ENCODE measurements at places on chromosomes 3 and 15. TPM values are rescaled to one million over a fixed set of nuclear protein-coding genes. Genes with fewer than 3 reads are reported as not detected.

DNA sequence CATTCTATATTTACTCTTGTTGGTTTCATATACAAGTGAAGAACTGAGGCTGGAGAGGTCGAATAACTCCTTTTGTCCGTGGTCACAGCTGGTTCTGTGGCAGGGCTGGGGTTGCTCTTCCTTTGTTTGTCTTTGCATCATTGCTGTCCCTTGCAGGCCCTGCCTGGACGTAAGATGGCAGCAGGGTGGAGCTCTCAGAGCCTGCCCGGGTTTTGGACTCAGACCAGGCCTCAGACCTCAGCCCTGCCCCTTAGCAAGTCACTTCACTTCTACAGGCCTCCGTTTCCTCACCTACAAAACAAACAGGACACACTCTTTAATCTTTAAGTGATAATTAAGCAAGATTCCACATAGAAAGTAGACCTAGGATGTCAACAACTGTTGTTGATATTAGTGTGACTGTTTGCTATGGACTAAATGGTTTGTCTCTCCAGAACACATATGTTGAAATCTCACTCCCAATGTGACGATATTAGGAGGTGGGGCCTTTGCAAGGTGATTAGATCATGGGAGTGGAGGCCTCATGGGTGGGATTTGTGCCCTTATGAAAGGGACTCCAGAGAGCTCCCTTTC, 65.6 kb upstream of the PLXNA1 start:
- DNase-seq, result no peak

GRCh38 chr3:122268257-122269024, 56.6 kb upstream of the CSTA start:
- DNase-seq, result no peak

The RFX7 gene
- total RNA-seq, result 11.9 TPM

The ZMAT3 gene
- total RNA-seq, result 2.9 TPM

DNA sequence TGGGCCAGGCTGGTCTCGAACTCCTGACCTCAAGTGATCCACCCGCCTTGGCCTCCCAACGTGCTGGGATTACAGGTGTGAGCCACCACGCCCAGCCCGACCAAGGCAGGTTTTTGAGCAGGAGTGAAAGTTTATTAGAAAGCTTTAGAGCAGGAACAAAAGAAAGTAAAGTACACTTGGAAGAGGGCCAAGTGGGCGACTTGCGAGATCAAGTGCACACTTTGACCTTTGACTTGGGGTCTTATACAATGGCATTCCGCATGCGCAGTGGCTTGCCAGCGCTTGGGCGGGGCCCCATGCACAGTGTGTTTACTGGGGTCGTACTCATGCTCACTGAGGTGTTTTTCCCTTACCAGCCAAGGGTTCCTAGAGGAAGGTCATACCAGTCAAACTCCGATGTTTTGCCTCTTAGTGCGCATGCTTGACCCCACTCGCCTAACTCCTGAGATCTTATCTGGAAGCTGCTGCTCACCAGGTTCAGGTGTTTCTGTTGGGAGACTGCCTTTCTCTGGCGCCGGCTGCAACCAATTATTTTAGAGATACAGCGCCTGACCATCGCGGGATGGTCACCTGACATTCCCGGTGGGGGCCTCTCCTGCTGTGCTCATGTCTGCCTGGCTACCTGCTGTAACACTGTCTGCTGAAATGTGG, 46.9 kb upstream of the FLNB start:
- DNase-seq, result no peak

DNA sequence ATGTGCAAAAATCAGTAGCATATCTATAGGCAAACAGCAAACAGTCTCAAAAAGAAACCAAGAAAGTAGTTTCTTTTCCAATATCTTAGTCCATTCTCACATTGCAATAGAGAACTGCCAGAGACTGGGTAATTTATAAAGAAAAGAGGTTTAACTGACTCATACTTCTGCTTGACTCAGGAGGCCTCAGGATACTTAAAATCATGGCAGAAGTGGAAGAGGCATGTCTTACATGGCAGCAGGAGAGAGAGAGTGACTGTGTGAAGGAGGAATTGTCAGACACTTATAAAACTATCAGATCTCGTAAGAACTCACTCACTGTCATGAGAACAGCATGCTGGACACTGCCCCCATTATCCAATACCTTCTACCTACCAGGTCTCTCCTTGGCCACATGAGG, 327.9 kb upstream of the EPHA3 start:
- DNase-seq, result no peak

DNA sequence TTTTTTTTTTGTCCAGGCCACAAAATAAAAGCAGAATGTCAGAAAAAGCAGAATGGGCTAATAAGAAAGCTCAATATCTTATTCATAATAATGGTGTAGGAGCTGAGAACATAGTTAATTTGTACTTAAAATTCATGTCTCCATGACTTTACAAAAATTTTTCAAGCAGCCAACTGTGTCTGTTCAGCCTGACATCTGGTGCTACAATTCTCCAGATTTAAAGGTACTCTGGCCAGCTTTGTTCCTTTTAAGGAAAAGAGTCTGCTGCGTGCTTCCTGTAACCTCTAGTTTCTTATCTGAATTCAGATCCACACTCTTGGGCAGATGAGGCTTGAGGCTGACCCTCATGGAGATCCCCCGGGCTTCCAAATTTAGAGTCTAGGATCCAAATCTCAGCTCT, 8.7 kb upstream of the RFX7 start:
- no peak for DNase-seq

The DNAJA4 gene
- total RNA-seq, result not detected

- no peak for DNase-seq
Observed at GRCh38 chr3:77323626-77324025, 283.7 kb downstream of the ROBO2 start.

DNA sequence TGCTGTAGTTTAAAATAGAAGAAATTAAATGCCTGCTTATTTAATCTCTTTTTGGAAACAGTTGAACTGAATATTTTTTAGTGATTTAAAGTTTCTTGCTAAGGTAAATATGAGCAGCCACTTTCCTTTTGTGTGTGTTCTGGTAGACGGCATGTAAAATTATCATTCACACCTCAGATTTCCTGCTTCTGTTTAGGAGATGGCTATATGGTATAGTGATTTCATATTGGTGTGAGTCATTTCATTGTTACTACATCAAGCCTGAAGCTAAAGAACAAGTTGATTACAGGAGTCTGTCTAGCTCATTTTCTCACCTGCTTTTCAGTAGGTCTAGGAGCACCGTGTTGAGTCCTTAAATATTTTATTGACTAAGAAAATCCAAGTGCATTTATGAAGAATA, 2.2 kb downstream of the LRCH3 start:
- DNase-seq, result peak; percentile 39

- no peak for DNase-seq
Observed at GRCh38 chr15:41281236-41281635, 50.2 kb downstream of the CHP1 start.

DNA sequence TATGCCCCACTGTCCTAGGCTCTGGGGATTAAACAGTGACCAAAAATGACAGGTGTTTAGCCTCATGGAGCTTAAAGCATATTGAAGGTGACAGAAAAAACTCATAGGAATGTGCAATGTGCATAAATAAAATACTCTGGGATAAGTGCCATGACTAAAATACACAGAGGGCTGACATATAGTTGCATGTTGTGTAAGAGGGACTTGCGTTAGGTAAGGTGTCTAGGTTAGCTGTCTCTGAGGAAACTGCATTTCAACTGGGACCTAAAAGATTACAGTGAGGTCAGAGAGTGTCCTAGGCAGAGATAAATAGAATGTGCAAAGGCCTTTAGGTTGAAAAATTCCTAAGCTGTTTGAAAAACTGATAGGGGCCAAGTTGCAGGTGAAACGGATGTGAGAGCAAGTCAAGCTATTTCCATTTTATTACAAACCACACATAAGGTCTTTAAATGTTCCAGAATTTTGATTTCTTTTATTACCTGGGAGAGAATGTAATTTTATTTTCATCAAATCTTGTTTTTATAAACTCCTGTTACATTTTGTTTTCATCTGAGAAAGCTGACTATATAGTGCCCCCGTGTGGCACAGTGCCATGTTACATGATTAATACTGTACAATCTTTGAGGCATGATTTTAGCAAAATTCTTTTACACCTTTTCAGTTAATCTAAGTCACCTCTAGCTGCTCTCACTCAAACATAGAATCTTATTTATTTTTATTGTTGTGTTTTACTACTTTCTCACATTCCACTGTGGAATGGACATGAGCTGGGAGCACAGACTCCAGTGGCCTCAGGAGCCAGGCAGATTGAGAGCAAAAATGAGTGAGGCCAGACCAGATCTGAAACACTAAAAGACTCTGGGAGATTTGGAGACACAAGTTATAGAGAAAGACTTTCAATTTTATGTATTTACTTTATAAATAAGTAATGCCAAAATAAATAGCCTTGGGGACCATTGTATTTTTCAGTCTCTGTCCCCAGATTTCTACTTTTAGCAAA, 259.6 kb upstream of the ZNF717 start:
- DNase-seq, result peak; percentile 38

GRCh38 chr3:32495609-32496008, 7.0 kb downstream of the CMTM6 start:
- DNase-seq, result no peak

The CPNE4 gene
- total RNA-seq, result 4.1 TPM
